Left kidney (tissue), 8 donors: ENCODE measurements at places on chromosomes 7 and 10.

DNA sequence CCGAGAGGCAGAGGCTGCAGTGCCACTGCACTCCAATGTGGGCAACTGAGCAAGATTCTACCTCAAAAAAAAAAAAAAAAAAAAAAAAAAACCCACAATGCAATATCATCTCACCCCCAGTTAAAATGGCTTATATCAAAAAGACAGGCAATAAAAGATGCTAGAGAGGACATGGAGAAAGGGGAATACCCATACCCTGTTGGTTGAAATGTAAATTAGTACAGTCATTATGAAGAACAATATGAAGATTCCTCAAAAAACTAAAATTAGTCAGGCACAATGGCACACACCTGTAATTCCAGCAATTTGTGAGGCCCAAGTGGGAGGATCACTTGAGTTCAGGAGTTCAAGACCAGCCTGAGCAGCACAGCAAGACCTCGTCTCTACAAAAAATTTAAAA is 25.7 kb downstream of the ABI1 start:
- no peak for DNase-seq

DNA sequence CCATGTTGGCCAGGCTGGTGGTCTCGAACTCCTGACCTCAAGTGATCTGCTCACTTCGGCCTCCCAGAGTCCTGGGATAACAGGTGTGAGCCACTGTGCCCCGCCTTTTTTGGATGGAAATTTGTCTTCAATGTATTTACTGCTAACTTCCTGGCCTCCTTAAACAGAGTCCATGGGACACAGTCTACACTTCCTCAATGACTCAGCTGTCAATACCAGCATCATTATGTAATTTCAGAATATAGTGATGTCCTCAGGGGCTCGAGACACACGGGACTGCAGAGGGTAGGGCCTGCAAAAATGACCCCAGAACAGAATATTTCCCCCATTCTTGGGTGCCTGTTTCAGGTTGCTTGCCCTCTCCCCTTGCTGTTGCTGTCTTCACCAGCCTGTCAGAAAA is 31.1 kb downstream of the CAMK2G start:
- no peak for DNase-seq

GRCh38 chr10:23067337-23067736 is 28.0 kb upstream of the MSRB2 start:
- no peak for DNase-seq

GRCh38 chr10:117000580-117000979 is 4.4 kb downstream of the SHTN1 start:
- no peak for DNase-seq

GRCh38 chr7:76282344-76283253 is 19.9 kb upstream of the HSPB1 start:
- DNase-seq, result no peak

DNA sequence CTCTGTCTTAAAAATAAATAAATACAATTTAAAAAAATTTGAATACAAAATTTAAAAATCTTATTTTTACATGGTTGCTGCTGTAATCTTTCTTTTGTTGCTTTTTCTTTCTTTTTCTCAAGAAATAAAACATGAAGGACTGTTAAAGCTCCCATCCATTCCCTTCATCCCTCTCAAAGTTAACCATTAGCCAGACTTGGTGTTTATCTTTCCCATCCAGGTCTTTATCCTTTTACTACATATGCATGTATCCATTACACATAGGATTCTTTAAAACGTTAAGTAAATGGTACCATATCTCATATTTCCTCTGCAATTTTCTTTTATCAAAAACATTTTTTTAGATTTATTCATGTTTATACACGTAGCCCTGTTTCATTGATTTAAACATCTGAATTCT is 70.1 kb downstream of the CREB3L2 start:
- no peak for DNase-seq

DNA sequence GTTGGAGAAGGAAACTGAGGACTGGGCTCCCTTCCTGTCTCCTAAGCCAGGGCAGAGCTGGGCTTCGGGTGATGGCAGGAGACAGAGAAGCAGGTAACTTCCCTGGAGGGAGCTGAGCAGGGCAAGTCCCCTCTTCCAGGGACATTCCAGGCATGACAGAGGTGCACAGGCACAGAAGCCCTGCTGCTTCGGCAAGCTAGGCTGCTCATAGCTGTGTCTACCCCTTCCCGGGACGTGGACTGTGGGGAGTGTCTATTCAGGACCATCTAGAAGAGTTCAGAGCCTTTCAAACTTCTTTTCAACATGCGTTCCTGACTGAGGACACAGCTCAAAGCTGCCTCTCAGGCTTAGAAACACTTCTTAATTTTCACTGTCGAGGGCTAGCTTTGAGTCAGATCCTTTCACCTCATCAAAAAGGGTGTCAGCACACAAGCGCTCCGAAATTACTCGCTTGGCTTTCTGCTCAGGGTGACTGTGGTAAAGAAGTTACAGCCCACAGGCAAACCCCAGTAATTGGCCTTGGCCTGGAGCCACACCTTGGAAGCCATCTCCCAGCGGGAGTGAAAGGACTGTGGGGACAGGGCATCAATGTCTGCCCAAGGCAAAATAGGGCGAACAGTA is 63.7 kb upstream of the STEAP1B start:
- DNase-seq, result no peak

- no peak for DNase-seq
Observed at GRCh38 chr7:20116869-20117268, 100.3 kb downstream of the MACC1 start.

- no peak for DNase-seq
Observed at GRCh38 chr10:94292434-94293090, 70.2 kb downstream of the NOC3L start.

- no peak for DNase-seq
Observed at GRCh38 chr7:105766421-105767073, 109.9 kb downstream of the ATXN7L1 start.
